Fibroblast of skin of back (primary cell): ENCODE measurements at places on chromosomes 1 and 21.

GRCh38 chr1:152148981-152149380 is 10.0 kb downstream of the RPTN start:
- DNase-seq = peak; percentile 27

- DNase-seq = peak; percentile 63
Observed at GRCh38 chr21:42515708-42516502, 2.3 kb downstream of the SLC37A1 start.

- no peak for DNase-seq
Observed at GRCh38 chr1:197181982-197182381, 35.5 kb upstream of the ASPM start.

GRCh38 chr1:88662723-88663122 is 21.4 kb upstream of the PKN2 start:
- no peak for DNase-seq

DNA sequence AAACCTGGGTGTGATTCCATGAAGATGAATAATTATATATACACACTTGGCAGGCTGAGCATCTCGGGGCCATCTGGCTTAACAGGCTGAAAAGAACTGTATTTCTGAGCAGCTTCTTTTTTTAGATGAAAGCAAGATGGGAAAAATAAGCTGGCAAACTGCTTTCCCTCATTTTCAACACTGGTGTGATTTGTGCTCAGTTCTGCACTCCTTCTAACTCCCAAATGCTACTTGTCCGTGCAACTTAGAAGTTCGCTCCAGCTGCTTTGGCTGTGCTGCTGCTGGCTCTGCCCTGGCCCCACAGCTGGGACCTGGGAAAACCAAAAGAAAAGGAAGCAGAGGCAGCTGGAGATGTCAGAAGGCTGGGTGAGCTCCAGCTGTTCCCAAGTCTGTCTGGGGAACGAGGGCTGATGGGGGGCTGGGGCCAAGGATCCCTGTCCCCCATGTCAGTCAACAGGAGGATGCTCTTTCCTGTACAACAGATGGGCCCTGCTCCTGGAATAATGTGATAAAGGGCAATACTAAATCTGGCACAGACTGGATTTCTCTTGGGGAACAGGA is 44.9 kb downstream of the PAFAH2 start:
- DNase-seq = peak; percentile 47
